ENCODE measurements at places on chromosomes 12 and 14.

DNA sequence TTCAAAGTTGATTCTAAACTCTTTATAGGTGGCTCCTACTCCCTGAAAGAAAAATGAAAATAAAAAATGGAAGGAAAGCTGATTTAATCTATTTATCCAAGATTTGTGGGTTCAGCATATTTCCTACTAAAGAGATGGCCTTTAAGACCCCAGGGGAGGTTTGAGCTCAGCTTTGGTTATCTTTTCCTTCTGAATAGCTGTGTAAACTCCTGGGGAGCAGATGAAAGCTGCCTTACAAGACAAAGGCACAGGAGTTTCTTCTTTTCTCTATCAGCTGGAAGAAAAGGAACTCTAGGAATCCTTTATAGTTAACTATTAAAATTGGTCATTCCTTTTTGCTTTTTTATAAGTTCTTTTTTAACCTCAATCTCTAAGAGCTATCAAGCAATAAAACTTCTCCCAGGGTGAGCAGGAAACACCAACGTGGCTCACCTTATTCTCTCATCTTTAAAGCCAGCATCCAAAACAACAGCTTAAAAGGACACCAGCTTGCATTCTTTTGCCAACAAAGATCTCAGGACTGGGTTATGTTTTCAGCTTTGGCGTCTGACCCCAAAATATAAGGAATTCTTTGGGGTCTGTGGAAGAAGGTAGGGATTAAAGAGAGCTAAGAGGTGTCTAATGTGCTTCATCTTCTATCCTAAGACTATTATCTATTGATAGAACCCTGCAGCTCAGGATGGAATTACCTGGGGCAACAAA, 371.7 kb upstream of the KITLG start:
- DNase-seq = peak; percentile 87

DNA sequence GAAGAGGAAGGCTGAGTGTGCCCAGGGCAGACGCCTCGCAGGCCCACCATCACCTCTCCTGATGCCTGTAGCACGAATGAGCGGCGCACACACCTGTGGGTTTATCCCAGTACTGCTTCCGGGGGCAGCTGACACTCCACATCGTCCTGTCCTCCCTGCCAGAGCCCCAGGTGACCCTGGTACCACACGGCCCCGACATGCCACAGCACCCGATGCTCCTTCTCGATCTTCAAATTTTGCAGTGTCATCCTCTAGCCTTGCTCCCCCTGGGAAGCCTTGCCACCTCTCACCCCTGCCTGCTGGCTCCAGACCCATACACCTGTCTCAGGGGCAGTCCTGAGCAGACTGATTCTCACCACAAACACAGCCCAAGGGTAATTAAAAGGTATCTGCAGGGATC, 40.6 kb downstream of the ANO2 start:
- DNase-seq = no peak

GRCh38 chr12:67681941-67682620, 33.5 kb downstream of the DYRK2 start:
- no peak for DNase-seq

DNA sequence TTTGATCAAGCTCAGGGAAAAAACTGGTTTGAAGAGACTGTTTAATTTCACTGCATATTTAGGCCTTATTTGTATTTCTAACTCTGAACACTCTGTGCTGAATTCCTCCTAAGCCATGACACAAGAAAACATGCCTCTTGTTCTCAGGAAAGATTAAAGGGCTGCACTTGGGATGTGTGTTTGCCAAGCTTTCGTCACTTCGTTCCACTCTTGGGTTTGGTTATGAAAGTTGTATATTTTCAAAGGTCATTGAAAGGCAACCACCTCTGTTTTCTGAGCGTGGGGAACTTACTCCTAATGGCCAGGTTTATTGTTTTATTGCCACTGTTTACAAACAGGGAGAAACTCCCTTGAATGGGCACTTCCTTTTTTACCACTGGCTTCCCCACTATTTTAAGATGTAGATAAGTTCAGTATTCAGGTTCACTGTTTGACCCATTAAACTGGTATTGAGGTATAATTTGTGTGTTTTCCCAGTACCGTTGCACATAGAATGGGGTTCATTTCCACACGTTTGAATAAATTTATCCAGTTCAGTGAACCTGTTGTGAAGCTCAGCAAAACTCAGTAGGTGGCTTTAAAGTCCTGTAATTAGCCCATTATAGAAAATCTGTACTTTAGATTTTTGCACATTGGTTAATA, 65.3 kb downstream of the NKX2-1 start:
- no peak for DNase-seq

DNA sequence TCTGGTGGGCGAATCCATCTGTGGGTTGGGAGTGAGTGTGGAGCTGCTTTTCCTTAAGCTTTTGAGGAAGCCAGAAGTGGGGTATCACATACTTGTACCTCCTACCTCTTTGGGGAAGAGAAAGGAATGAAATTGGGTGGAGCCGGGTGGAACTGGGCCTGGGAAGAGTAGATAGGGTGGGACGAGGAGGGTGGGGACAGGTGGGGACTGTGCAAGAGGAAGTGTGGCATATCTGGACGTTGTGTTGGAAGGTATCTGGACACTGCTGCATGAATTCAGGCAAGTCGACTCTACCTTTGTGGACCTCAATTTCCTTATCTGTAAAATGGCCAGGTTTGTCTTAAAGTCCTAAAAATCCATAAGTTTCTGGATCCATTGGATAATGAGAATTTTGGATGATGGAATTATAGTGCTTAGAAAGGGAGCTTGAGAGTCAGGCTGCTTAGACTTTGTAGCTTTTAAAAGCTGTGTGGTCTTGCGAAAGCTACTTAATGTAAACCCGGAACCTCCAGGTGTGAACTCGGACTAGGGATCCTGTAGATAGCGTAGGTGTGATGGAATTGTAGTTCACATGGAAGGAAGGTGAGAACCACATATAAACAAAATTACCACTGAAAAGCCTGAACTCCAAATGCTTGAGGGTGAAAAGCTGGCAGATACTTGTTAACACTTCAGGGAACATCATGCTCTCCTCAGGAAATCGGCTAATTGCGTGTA, 2.1 kb downstream of the VRTN start:
- peak; percentile 59 for DNase-seq

DNA sequence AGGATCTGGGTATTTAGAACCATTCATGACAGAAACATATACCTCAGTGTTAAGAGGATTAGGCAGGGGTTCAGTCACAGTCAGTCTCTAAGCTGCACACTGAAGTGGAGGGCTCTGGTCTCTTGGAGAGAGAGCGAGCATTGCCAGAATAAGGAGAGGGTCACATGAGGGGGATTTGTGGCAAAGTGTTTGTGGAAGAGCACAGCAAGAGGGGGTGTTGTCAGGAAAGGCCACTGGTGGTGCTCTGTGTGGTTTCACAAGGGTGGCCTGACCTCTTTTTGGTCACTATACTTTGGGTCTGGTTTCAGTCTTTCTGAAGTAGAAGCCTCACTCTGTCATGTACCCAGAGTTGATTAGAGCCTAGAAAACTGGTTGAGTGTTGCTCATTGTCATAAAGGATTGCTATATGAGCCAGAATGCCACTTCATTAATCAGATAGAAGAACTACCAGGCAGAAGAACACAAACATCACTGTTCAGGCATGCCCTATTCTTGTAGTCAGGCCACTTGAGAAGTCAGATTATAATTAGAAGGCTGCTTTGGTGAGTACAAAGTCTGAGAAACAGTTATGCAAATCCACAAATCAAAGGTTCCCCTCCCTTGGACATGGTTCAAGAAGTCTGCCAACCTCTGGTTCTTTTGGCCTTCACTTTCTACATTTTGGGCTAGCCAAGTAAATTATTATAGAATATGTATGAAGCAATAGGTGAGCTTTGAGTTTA, 8.4 kb downstream of the TMEM19 start:
- DNase-seq = no peak

GRCh38 chr14:85038526-85039352, 491.2 kb upstream of the FLRT2 start:
- no peak for DNase-seq

DNA sequence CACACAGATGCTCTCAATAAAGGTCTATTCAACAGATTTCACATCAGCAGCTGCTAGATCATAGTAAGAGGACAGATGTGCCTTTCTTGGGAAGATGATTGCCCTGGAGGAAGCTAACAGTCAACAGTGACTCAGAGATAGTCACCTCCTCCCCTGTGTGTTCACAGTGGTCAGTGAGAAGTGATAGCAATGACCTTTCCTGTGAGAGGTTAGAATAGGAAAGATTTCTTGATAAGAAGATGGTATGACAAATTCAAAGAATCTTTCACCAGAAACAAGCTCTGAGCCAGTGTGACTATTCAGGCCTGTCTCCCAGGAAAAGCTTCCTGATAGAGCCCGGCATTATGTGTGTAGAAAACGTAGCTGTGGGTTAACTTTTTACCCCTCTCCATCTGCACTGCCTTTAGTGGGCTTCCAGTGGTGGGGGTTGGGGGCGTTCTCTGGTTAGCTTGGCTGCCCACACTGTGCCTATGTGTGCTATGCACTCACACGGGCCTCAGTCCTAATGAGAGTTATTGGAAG, 66.4 kb upstream of the ARHGAP5 start:
- DNase-seq = peak; percentile 79

DNA sequence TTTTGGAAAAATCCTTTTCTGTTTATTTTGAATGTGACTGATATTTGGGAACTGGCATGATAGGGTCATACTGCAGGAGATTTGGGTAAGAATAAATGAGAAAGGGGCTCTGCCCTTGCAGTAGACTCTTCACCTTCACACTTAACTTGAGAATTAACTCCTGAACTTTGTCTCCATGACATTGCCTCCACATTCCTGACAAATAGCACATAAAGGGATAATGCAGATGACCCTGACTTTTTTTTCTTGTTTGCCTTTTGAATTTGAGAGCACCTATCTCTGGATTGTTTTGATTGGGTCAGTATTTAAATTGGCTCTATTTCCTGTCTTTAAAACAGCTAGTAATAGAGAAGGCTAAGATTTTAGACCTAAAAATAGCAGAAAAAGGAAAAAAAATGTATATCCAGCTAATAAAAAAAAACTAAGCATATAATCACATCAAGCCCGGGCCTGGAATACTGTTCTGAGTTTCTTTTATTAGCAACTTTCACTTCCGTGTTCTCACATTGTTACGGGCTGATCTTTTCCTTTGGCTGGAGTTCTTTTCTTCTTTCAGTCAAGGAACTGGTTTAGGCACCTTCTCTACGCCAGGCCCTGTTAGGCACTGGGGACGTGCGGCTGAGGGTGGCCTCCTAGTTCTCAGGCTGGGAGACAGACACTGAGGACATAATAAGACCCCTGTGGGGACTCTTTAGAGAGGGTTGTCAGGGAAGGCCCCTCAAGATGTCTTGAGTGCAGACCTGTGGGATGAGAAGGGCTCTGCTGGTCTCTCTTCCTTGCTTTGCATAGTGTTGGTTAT, 53.1 kb upstream of the GNPNAT1 start:
- DNase-seq = peak; percentile 76

DNA sequence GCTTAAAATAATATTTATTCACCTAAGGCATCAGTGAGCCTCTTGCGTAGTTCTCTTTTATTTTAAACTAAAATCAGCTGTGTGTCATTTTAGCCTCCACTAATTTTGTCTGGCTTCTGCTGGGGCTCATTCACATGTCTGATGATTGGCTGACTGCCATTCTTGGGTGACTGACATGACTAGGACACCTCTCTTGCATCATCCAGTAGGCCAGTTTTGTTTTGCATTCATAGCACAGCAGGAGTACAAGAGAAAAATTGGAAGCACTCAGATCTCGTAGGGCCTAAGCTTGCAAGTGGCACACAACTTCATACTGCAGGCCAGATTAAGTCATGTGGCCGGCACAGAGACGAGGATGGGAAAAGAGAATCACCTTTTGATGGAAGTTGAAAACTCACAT, 1226.5 kb downstream of the GALC start:
- DNase-seq = no peak

DNA sequence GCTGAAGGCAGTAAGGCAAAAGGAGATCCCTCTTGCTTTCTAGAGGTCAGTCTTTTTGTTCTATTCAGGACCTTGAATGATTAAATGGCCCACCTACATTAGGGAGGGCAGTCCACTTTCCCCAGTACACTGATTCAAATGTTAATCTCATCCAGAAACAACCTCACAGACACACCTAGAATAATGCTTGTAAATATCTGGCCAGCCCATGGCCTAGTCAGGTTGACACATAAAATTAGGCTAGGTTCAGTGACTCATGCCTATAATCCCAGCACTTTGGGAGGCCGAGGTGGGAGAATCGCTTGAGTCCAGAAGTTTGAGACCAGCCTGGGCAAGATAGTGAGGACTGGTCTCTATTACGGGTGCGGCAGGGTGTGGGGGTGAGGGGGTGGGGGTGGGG, 43.5 kb downstream of the MIPOL1 start:
- no peak for DNase-seq

DNA sequence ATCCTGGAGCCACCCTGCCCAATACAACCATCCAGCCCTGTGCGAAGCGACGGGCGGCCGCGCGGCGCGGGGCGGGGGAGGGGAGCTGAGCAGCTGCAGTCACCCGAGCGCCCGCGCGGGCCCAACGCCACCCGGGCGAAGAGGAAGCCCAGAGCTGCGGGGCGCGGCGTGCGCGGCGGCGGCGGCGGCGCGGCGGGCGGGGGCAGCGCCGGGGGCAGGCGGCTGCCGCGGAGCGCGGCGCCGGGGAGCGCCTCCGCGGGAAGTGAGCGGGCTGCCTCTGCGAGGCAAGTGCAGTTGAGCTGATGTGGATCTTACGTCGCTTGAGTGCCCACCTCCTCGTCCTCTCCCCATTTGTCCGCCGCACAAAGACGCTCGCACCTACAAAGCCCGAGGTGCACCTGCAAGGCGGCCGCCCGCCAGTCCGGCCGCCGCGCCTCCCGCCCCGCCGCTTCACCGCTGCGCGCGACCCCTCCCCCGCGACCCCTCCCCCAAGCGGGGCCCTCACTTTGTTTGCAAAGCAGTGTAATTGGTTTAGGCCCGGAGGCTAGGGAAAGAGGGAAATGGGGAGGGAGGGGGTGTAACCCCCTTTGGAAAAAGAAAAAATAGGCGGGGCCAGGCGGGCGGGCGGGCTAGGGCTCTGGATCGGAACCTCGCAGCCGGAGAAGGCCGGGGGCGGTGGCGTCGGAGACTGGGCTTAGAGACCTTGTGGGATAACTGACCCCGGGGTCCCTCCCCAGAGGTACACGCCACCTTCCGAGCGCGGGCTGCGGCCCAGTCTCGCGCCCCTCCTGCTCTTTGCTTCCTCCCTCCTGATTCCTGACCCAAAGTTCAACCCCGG, at the start of the genes FOXA1 and TTC6:
Gene FOXA1 (minus strand): TSS at position 279 of the 838 bp plus-strand sequence. CDS start 277 bp downstream, at position 2.
Gene TTC6 (plus strand): TSS at position 659 of the 838 bp plus-strand sequence. CDS start 26,436 bp downstream, outside the sequence.
- peak; percentile 65 for DNase-seq

GRCh38 chr12:114448618-114448933, 42.6 kb upstream of the TBX5 start:
- peak; percentile 71 for DNase-seq

DNA sequence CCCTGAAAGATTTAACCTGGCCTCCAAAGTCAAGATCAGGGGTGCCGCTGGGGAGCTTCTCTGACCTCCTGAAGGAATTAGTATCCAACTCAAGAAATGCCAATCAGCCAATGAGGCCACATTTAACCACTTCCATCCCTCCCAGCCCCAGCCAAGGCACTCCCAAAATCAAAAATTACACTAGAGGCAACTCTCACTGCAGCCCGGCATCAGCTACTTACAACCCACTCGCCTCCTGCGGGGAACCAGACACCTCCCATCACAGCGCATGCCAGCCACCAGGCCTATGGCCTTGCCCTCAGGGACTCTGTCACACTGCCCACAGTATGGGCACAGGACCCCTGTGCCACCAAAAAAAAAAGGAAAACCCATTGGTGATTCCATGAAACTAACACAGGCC, 62.3 kb upstream of the DDX11 start:
- no peak for DNase-seq

Data from mesendoderm (in vitro differentiated cells).